Renal cortical epithelial cell (primary cell): ENCODE measurements at places on chromosomes 11 and 22. TPM values are rescaled to one million over a fixed set of nuclear protein-coding genes. Genes with fewer than 3 reads are reported as not detected.

GRCh38 chr11:71948314-71949027 is 19.6 kb downstream of the RNF121 start:
- peak; percentile 78 for DNase-seq

DNA sequence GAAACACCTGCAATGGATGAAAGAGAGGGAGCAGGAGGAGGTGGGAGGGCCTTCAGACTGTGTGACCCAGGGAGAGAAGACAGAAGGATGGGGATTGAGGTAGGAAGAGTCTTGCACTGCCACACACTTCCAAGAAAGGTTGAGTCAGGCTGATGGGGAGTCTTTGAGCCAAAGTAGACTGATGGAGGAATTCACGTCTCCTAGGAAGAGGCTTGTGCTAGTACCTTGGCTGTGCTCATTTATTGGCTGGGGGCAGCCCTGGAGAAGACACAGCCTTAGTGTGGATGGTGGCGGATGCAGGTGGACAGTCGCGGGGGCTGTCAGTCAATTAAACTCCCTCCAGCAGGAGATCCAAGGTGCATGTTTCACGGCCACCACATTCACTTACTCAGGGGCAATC is 16.2 kb upstream of the ACCSL start:
- DNase-seq, result no peak

Gene MIAT
- 0.35 and 0.50 TPM in 2 replicates for total RNA-seq

Gene MMP11
- total RNA-seq, result 8.4 and 12.3 TPM in 2 replicates

DNA sequence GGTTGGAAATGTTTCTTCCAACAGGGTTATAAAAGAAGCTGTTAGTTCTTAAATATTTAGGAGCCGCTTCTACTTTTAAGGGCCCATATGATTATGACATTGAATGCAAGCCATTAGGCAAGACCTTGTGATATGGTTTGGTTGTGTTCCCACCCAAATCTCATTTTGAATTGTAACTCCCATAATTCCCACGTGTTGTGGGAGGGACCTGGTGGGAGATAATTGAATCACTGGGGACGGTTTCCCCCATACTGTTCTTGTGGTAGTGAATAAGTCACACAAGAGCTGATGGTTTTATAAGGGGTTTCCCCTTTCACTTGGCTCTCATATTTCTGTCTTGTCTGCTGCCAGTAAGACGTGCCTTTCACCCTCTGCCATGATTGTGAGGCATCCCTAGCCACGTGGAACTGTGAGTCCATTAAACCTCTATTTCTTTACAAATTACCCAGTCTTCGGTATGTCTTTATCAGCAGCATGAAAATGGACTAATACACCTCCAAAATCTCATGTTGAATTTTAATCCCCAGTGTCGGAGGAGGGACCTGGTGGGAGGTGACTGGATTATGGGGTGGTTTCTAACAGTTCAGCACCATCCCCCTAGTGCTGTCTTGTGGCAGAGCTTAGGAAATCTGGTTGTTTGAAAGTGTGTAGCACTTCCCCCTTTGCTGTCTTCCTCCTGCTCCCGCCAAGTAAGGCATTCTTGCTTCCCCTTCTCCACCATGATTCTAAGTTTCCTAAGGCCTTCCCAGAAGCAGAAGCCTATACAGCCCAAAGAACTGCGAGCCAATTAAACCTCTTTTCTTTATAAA is 4.3 kb downstream of the CD59 start:
- DNase-seq, result peak; percentile 58

GRCh38 chr11:16184588-16184987 is 171.8 kb downstream of the SOX6 start:
- peak; percentile 92 for DNase-seq

DNA sequence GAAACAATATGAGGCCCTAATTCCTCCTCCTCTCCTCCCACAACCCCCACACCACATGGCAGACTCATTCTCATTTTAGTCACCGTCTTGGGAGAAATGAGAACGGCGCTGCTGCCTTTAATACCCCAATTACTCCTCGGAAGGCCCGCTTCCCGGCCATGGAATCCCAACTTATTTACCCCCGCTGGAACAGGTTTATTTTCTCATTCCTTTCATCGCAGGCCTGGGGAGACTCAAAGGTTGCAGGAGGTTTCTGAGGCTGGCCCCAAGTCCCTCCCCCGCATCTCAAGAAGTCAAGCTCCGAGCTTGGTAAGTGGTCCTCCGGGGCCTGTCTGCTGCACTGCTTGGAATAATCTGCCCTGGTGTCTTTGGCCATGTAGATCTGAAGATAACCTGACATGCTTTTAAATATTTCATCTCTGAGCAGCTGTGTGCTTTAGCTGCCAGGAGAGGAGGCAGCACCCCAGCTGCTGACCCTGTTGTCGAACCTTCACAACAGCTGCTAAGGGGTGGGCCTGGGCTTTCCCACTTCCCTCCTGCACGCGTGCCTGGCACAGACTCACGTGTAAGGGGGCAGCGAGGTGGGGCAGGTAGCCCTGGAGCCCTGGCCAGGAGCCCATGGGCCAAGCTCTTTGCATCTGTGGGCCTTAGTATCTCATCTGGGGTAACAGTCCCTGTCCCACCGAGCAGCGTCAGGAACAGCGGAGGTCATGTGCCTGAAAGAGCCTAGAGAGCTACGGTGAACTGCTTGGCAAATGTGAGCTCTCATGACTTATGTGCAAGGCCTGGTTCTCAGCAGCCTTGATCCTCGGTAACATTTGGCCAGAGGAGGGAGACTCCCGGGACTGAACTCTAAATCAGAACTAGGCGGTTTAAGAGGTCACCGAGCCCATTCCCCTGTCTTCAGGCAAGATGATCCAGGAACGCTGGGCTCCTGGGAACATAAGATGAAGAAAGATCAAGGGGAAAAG is 164.6 kb downstream of the ST3GAL4 start:
- DNase-seq, result no peak

Gene C11orf52
- 9.2 and 15.3 TPM in 2 replicates for total RNA-seq

- no peak for DNase-seq
Measured at GRCh38 chr11:63896071-63896470, 20.9 kb downstream of the RCOR2 start.

Gene CRYAB
- total RNA-seq, result 63.0 and 179 TPM in 2 replicates

- no peak for DNase-seq
Measured at GRCh38 chr11:47981667-47982404, 1.5 kb downstream of the PTPRJ start.

- DNase-seq, result peak; percentile 64
Measured at GRCh38 chr11:130894322-130895025, 21.8 kb downstream of the SNX19 start.

DNA sequence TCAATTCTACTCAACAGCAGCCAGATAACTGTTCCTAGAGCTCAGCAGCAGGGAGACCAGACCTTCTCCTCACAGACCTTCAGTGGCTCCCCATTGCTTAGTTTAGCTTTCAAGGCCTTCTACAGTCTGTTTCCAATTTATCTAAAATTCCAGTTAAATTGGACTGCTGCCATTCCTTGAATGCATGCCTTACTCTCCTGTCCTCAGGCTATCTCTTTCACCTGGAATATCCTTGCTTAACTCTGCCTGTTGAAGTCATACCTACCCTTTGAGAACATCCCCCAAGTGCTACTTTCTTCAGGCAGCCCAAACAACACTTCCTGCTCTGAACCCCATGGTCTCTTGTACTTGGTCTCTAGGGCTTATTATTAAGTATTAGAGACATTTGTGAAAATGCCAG is 120.7 kb upstream of the TENM4 start:
- DNase-seq, result no peak

Gene GAB4
- not detected in 2 replicates for total RNA-seq

DNA sequence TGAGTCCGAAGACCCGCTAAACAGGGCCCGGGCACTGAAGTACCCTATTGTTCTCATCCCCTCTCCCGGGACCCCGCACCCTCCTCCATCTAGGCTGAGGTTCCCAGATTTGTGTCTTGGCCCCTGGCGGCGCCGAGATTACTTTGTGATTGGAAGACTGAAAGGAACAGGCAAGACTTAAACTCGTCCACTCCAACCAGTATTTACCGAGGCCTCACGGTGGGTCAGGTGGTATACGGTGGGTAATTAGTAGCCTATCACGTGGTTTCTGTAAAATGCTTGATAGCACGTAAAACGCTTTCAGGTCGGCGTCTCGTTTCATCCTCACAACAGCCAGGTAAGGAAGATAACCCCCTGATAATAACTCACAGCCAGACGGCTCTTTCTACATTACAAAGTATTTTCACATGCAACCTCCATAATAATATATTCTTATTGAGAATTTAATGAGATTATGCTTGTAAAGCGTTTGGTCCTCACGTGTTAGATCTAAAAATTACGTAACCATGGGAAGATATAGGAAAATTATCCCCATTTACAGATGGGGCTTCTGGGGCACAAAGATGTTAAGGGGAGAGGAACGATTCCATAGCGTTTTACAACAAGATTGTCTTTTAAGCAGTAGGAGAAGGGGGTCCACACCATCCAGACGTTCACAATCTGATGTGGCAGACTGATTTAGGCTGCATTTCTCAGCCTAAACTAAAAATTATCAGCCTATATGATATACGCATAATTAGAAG is 642 bp upstream of the PIK3C2A start:
- peak; percentile 90 for DNase-seq

Gene SDHD
- total RNA-seq, result 126 and 185 TPM in 2 replicates

DNA sequence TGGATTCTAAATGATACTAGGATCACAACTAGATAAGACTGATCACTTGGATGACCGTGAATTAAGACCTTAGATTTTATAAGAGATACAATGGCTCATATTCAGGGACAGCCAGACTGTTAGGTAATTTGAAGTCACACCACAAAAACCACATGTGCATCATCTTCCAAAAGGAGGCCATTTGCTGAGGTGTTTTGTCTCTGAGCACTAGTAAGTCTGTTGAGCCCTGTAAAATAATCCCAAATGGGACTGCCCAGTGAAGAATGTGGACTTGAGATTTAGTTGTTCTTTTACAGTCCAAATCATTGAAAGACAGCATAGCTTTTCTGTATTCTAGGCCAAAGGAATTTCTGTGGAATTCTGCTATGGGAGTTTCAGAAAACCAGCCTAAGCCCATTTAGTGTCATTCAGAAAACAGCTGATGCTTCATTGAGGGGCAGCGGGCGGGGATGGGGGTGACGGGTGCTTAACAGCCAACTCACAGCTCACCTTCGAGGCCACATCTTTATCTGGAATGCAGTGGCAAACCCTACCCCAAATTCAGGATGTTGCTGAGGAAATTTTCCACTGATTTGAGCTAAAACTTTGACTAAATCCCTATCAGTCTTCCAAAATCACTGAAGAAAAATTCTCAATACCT is 80.1 kb upstream of the BIRC3 start:
- DNase-seq, result peak; percentile 63

Gene NXPE2
- total RNA-seq, result 0.05 and 0.17 TPM in 2 replicates

GRCh38 chr11:28903716-28904115 is 795.5 kb downstream of the METTL15 start:
- DNase-seq, result peak; percentile 23

DNA sequence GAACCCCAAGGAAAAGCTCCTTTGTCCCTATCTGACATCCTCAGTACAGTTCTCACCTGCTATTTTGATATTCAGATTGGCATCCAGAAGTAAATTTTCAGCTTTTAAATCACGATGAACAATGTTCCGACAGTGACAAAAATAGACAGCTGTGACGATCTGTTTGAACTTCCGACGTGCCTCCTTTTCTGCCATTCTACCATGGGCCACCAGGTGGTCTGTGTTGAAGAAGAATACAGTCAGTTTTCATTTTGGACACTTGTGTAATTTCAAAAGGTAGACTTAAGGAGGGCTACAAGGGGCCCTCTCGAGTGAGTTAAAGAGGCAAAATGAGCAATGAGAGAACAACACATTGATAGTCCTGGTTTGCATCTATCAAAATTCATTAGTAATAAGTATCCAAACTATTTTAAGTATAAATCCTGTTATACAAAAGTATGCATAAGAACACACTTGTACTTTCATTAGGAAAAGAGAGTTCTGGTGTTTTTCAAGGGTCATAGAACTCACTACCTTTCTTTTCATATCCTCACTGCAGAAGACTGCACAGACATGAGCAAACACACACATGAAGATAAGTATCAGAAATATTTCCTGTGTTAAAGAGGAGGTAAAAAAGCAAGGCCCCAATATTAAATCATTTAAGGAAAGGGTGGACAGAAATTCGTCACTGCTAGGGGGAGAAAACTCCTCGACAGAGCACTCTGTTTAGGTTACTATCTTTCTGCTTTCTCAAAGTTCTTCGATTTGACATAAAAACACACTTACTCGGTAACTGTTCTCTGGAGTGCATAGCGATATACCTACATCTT is 89.9 kb upstream of the APOA1 start:
- DNase-seq, result no peak

DNA sequence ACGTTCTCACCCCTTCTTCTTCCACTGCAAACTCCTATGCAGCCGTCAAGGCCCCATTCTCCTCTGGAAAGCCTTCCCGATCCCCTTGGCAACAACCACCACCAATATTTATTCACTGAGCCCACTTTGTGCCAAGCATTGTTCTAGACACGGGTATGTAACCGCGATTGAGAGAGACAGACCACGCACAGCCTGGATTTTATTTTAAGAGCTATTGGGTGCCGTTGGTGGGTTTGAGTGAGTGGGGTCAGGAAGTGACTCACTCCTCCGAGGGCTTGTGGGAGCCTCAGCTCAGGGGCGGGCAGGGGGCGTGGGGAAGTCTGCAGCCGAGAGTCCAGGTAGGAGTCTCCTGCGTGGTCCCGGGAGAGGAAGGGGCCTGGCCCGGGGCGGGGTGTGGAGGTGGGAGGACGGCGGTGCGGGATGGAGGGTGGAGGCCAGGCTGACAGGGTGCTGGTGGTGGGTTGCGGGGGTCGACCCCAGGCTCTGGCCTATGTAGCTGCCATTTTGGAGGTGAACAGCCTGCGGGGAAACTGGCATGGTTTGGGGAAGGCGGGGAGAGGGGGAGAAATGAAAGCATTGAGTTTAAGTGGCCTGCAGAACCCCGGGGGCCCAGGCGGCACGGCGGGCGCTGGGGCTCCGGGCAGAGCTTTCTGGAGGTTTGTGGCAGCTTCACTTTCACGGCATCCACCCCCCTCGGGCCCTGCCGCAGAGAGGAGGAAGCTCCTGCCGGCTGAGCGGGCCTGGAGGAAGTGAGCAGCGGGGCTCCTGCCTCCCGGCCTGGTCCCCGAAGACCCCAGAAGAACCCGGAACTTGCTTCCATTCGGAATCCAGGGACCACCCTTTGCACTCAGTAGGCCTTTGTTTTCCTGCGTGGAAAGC is 547 bp downstream of the PARVG start:
- DNase-seq, result no peak

- DNase-seq, result no peak
Measured at GRCh38 chr22:44584256-44584902, 86.3 kb upstream of the RTL6 start.

Gene KIF18A
- total RNA-seq, result 8.0 and 9.2 TPM in 2 replicates

DNA sequence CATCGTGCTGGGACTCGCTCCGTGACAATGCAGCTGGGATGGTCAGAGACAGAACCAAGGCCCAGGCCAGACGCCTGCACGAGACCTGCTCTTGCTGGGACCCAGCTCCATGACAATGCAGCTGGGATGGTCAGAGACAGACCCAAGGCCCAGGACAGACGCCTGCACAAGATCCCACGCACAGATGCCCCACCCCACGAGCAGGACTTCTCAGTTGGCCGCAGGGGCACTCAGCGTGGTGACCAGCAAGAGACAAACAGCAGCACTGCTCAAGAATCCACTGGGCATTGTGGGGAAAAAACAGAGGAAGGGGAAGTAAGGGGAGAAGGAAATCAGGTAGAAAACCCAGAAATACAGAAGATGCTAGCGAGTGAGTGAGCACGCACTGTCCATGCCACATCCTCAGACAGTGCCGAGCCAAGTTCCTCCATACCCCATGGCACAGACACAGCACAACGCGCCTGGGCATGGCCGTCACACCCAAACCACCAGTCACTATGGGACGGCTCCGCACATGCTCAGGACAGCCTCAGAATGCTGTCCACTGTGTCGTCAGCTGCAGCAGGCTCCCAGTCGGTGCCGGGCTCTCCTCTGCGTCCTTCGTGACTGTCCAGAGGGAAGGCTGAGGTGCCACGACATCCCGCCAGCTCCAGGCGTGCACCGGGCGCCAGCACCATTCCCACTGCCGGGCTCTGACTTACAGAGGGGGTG is 44.5 kb downstream of the BRD1 start:
- no peak for DNase-seq

- no peak for DNase-seq
Measured at GRCh38 chr11:28383456-28383855, 275.3 kb downstream of the METTL15 start.
